Kasumi-1 (cell line): ENCODE measurements at places on chromosomes 1 and 21.
A peak's percentile ranks its signal among the peaks of the same experiment; 100 is the strongest.

DNA sequence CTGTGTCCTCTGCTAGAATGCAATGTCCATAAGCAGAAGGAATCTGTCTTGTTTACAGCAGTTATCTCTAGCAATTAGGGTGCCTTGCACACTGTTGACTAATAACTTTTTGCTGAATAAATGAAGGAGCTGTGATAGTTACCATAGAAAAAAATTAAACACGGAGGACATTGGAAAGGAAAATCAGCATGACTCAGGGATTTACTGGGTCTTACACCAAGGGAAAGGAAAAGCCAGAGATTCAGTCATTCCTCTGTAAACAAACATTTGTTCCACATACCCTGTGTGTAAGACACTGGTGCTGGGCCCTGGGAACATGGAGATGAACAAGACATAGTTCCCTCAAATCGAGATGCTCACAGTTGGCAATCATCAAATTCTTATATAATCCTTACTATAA is 183.3 kb downstream of the PTGER3 start:
- DNase-seq, result no peak

GRCh38 chr1:20138961-20139550 is at the start of gene PLA2G2F:
Gene PLA2G2F, plus strand, starts transcription at chr1:20139323. Its CDS starts 105 bp downstream, at chr1:20139428.
- no peak for DNase-seq

DNA sequence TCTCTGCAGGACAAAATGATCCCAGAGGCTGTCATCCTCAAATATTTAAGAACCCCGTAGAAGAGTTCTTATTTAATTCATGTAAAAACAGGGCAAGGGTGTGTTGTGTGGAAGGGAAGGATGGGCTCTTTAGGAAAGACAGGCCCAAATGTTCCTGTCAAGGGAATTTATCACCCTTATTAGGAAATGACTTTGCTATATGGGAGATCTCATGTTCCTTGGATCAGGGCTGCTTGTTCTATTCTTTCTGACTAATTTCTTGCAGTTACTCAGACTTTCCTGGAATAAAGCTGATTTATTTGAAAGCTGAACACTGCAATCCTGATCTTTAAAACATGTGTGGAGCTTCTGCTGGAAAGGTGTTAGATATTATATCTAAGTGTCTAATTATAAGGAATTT is 72.8 kb downstream of the SELENOF start:
- no peak for DNase-seq

DNA sequence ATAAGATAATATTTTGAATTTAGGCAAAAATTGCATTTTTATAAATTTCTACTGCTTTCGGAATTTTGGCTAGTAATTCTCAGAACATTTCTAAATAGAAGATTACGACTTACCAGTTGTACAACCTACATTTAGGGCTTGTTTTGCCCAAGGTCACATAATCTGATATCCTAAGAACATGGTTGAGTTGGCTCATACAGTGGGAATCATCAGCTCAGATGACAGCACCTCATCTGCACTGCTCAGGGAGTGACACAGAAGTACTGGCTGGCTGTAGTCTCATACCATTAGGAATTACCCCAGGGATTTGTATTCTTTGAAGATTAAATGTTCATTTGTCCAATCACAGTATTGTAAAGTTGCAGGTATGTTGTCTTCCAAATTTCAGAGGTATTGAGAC is 217.6 kb downstream of the ADGRL2 start:
- DNase-seq, result no peak

- DNase-seq, result no peak
Observed at GRCh38 chr1:145707183-145707867, at the start of gene PDZK1. Gene PDZK1, minus strand, starts transcription at chr1:145707368. Its CDS starts 19,347 bp downstream, at chr1:145688021.

- DNase-seq, result peak; percentile 16
Observed at GRCh38 chr1:87314091-87314490, 14.6 kb upstream of the LMO4 start.

DNA sequence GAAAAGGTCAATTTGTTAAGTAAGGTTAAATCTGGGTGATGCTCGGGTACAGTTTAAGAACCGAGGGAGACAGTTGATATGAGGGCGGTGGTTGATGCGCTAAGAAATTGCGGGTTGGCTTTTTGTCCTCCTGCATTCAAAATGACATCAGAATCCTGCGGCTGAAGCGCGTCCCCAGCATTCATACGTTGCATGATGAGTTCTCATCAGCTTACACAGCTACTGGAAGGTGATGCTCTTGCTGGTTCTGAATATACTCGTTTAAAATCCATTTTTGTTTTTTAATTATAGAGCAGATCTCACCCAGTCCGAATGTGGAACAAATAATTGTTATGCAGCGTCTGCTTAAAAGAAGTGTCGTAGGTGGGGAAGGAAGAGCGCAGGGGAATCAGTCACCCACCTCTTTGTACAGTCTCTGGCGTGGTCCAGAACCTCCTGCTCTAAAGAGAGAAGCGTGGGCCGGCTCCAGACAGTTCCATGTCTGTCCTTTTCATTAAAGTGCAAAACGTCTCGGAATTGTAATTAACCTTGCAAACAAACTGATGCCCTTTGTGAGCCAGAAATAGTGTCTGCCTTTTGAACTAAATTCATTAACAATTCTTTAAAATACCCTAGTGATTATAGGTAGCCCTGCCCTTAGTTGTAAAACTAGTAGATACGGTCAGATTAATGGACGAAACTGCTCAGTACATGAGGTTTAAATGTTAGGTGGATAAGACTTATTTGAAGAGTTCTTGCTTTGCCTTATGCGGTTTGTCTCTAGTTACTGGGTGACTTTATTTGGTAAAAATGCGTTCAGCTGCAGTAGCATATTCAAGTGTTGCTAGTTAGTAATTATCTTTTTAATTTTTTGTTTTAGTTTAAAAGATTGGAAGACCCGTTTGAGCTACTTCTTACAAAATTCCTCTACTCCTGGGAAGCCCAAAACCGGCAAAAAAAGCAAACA is 741 bp downstream of the RGS2 start:
- peak; percentile 69 for DNase-seq

- DNase-seq, result no peak
Observed at GRCh38 chr1:117162816-117163215, 41.3 kb upstream of the TRIM45 start.

- DNase-seq, result no peak
Observed at GRCh38 chr1:206666031-206666561, 18.6 kb upstream of the MAPKAPK2 start.

DNA sequence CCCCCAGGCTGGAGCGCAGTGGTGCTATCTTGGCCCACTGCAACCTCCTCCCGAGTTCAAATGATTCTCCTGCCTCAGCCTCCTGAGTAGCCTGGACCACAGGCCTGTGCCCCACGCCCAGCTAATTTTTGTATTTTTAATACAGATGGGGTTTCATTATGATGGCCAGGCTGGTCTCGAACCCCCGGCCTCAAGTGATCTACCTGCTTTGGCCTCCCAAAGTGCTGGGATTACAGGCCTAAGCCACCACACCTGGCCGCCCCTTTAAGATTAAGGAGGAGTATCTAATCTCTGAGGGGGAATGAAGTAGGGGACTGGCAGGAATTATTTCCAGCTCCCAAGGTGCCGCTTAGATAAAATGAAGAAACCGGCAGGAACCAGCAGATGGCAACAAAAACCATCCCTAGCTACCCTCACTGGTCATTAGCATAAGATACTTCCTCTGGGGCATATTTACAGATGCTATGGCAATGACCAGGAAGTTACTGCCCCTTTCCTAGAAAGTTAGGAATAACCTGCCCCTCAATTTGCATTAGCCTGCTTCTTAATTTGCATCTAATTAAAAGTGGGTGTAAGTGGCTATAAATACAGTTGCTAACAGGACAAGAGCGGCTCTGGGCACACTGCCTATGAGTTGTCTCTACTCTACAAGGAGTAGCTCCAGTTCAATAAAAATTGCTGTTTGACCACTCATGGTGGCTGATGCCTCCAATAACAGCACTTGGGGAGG is 7.1 kb upstream of the NSUN4 start:
- DNase-seq, result peak; percentile 76

- no peak for DNase-seq
Observed at GRCh38 chr1:244444854-244445253, 6.9 kb downstream of the ADSS2 start.

GRCh38 chr1:183097438-183098051 is 74.3 kb downstream of the LAMC1 start:
- no peak for DNase-seq

- DNase-seq, result no peak
Observed at GRCh38 chr21:43269440-43269839, 100.6 kb downstream of the CRYAA start.

GRCh38 chr1:89602871-89603404 is 30.0 kb upstream of the LRRC8C start:
- DNase-seq, result no peak

DNA sequence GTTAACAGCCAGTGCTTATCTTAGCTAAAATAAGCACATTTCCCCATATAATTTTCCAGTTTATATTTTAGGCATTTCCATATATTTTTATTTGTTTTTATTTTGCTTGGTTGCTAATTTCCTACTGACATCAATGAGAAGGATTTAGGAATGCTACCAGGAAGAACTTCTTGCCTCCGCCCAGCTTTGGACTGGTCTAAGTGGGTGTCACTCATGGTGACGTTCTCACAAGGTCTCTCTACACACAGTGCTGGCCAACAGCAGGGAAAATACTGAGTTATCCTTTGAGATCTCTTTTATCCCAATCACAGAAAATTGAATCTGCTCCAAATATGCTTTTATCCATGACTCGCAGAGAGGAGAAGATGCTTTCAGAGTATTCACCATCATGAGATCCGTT is 13.2 kb downstream of the MX1 start:
- DNase-seq, result no peak

- DNase-seq, result no peak
Observed at GRCh38 chr21:42317341-42317741, 2.1 kb upstream of the TFF3 start.

- no peak for DNase-seq
Observed at GRCh38 chr1:223702735-223703667, 9.3 kb upstream of the CAPN2 start.

DNA sequence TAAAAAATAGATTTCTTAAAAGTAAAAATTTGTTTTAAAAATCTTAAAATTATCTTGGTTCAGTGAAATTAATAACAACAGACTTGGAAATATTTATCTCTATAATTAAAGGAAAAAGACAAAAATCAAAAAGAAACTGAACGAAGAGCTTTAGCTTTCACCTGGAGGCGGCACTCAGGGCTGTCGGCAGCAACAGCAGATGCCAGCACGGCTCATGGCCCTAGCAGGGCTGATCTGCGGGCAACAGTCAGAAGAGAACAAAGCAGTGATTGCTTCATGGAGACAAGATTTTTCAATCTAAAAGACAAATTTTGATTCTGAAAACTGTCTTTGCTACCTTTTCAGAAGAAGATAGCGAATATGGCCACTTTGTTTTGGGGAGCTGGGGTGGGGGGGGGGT is 22.6 kb downstream of the UBE2G2 start:
- DNase-seq, result no peak

DNA sequence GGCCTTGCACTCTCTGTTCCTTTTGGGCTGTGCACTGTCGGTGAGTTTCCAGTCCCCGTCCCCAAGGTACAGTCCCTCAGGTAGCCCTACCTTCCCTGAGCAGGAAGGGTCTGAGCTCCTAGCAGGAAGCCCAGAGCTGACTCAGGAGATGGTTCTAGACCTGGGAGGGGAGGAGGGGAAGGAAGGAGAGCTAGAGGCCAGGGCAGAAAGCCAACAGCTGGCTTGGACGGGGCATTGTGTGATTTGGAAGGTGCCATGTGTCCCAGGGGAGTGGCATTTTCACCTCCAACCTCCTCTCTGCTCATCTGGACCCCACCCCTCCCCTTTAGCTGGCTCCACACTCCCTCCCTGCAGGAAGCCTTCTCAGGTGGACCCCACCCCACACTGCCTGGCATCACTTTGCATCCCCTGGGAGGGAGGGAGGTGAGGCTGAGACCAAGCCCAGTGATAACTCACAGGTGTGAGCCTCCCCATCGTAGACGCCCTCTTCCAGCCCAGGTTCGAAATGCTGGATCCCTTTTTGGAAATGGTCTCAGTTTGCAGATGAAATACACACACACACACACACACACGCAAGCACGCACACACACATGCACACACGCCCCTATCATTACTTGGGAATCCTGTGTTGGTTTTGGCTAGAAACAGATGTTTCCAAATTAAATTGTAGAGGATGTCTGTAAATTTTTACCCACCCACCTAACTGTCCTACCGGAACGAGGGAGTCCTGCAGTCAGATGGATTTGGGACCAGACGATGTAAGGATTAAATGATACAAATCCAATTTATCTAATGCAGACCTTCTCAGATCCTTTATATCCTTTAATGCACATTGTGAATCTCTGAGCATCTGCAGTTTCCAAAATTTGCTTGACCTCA is 19.7 kb upstream of the IFNLR1 start:
- DNase-seq, result no peak

GRCh38 chr1:174788981-174789380 is 210.8 kb upstream of the CACYBP start:
- DNase-seq, result peak; percentile 26

DNA sequence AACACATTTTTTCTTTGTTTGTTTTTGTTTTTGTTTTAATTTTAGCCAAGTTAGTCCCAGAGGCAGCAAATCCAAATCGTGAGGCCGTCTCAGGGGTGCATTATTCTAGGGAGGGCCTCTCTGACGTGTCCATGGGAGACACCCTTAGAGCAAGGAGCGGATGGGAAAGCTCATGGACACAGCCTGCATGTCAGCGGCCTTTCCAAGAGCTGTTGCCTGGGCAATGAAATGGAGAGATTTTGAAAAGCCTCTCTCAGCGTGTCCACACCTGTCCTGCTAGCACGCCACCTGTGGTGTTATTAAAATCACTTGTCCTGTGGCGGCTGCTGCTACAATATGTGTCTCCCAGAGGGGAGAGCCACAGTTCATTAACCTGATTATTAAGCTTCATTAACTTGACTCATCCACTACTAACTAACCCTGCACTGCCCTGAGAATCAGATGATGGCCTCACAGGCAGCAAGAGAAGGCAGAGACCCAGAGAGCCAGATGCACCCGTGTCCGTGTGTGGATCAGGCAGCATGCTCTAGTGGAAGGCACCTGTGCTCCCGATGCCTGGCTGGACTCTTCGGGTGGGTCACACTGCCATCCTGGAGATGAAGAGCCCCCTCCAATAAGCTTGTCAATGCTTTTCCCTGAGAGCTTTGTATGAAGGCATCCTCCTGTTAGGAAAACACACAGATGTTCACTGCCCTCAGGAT is 133.3 kb downstream of the PGBD5 start:
- no peak for DNase-seq

- DNase-seq, result no peak
Observed at GRCh38 chr1:28421744-28422143, 52.2 kb downstream of the PHACTR4 start.

GRCh38 chr1:224067621-224068457 is 46.1 kb upstream of the FBXO28 start:
- DNase-seq, result no peak

GRCh38 chr1:106798991-106799390 is 257.5 kb upstream of the PRMT6 start:
- no peak for DNase-seq

DNA sequence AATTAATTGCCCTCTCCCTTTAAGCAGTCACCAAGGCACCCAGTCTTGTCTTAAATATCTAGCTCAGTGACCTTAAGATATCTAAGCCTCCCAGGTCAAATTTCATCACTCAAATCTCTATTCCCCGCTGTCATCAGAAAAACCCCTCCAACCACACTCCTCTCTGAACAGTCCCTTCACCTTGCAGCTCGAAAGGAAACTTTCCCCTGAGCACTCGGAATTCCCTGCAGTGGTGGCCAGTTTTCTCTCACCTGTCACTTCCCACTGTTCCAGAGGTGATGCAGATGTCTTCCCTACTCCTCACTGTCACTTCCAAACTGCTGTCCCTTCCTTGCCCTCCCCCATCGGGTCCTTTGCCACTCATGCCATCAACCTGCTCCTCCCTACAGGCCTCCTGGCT is 15.3 kb upstream of the SSX2IP start:
- no peak for DNase-seq

GRCh38 chr1:53521924-53522552 is 62.8 kb downstream of the DMRTB1 start:
- DNase-seq, result no peak

GRCh38 chr1:89907727-89908212 is 86.9 kb downstream of the LRRC8D start:
- DNase-seq, result no peak
